ENCODE measurements at places on chromosomes 4 and X.
A peak's percentile ranks its signal among the peaks of the same experiment; 100 is the strongest.

DNA sequence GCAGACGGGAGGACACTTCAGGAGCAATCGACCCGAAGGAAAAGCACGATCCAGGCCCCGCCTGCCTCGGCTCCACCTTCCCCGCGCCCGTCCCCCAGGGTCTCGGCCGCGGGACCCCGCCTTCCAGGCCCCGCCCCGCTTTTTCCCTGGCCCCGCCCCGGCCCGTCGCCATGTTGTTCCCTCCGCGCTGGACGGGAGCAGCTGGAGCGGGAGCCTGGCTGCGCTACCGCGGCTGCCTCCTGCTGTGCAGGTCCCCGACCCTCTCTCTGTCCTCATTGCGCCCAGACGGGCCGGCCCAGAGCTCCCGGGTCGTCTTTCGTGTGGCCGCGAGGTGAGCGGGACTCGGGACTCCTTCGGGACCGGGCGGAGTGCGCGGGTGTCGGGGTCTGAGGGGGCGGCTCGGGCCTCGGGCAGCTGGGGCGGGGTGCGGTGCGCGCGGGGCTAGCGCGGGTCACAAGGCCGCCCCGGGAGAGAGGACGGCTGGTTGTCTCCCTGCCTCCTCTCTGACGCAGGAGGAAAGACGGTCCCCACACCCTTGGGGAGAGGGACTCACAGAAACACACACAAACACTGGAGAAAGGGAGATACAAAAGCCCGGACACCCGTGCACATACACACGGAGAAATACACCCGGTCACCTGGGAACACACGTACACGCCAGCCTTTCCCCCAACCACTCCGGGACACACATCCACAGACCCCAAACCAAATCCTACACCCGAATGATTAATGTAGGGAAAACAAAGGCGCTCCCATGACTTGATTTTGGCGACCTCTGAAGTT is at the start of gene RAB9A:
Gene RAB9A, plus strand, starts transcription at position 171 of the 783 bp plus-strand sequence. CDS start 19,619 bp downstream, outside the sequence.
- H3K27me3 ChIP-seq = no peaks in the 10 kb centered on the region
- peak within 1 kb of the TSS; percentile 92 for H3K27ac ChIP-seq
- peak; percentile 77 for DNase-seq
- peaks cover 18% of the 10 kb centered on the region for H3K4me1 ChIP-seq

- H3K4me1 ChIP-seq = no peaks in the 10 kb centered on the region
- no peaks in the 10 kb centered on the region for H3K36me3 ChIP-seq
- no peaks in the 10 kb centered on the region for H3K27me3 ChIP-seq
- no peak for DNase-seq
- H3K4me3 ChIP-seq = no peak overlapping the region
These were observed 156.6 kb upstream of the CASK start for GRCh38 chrX:42079968-42080367.

DNA sequence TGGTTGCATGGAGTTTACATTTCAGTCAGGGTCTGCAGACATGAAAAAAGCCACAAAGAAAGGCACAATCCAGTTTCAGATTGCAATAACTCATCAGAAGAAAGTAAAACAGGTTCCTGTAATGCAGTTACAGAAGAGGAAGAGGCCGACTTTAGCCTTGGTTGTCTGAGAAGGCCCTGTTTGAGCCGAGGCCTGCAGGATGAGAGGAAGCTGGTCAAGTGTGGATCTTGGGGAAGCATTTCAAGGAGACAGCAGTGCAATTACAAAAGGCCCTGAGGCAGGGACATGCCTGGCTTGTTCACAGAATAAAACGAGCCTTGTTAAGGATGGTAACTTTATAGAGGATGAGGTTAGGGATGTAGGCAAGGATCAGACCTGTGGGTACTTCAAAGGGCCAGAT is 62.4 kb downstream of the AFF2 start:
- H3K27me3 ChIP-seq = no peaks in the 10 kb centered on the region
- DNase-seq = no peak
- H3K36me3 ChIP-seq = no peaks in the 10 kb centered on the region
- no peak overlapping the region for H3K27ac ChIP-seq
- no peak overlapping the region for H3K4me3 ChIP-seq

DNA sequence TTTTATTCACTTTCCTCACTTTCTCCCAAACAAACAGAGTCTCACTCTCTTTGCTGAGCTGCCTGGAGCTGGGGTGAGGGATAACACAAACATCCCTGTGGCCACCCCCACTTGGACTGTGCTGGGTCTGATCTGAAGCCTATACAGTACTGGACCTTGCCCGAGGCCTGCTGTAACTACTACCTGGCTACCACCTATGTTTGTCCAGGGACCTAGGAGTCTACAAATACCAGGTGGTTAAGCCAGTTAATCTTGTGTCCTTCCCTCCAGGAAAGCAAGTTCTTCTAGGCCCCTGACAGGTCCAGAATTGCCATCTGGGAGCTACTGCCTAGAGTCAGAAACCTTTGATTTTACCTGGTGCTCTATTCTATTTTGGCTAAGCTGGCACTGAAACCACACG is 87.3 kb downstream of the RTL3 start:
- H3K4me1 ChIP-seq = no peaks in the 10 kb centered on the region
- H3K4me3 ChIP-seq = no peak overlapping the region
- no peaks in the 10 kb centered on the region for H3K27me3 ChIP-seq
- no peak overlapping the region for H3K27ac ChIP-seq

DNA sequence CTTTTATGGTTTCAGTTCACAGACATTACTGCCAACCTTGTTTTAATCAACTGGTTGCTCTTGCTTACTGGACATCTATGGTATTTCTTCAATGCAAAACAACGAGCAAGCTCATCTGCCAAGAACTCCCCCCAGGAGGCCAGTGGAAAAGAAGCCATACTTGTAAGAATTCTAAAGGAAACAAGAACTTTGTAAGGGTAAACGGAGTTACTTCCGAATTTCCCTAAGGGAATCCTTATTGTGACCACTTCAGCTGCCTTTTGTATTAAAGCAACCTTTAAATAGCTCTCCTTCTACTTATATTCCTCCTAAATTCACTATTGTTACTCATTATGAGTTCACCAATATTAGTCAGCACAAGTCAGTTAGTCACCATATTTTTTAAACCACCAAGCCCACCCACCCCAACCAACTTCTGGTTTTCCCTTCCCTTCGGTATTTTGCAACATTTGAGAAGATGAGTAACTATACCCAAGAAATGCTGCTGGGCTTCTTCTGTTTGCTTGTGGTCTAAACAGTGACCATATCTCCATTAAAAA is 602.8 kb upstream of the DIPK2B start:
- H3K36me3 ChIP-seq = no peaks in the 10 kb centered on the region
- H3K27ac ChIP-seq = no peak overlapping the region
- H3K4me1 ChIP-seq = no peaks in the 10 kb centered on the region
- H3K4me3 ChIP-seq = no peak overlapping the region
- DNase-seq = no peak

- H3K4me3 ChIP-seq = no peak overlapping the region
- H3K36me3 ChIP-seq = no peaks in the 10 kb centered on the region
- no peak overlapping the region for H3K27ac ChIP-seq
- no peaks in the 10 kb centered on the region for H3K4me1 ChIP-seq
These were observed 111.1 kb downstream of the CFAP299 start for GRCh38 chr4:80446664-80447063.

DNA sequence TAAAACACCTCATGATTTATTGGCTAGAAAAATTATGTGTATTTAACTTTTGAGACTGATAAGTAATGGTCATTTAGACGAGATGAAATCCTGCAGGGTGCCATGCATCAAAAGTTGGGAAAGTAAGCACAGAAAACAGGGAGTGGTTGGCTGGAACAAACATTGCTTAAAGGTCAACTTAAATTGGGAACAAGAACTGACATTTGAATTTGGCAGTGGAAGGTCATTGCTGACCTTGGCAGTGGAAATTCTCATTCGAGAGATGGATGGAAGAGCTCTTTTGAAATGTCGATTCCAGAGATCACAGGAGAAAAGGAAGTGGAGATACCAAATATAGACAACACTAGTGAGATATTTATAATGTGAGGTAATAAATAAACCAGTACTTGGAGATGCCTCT is 572.8 kb downstream of the TRAM1L1 start:
- H3K36me3 ChIP-seq = no peaks in the 10 kb centered on the region
- DNase-seq = no peak
- no peaks in the 10 kb centered on the region for H3K27me3 ChIP-seq
- no peak overlapping the region for H3K4me3 ChIP-seq
- H3K4me1 ChIP-seq = no peaks in the 10 kb centered on the region

GRCh38 chrX:11458170-11458569 is 165.0 kb downstream of the AMELX start:
- no peak overlapping the region for H3K4me3 ChIP-seq
- H3K27me3 ChIP-seq = no peaks in the 10 kb centered on the region
- DNase-seq = no peak
- no peak overlapping the region for H3K27ac ChIP-seq
- H3K4me1 ChIP-seq = no peaks in the 10 kb centered on the region
- no peaks in the 10 kb centered on the region for H3K36me3 ChIP-seq

- H3K4me1 ChIP-seq = no peaks in the 10 kb centered on the region
- H3K4me3 ChIP-seq = peak overlapping the region; percentile 68
- H3K36me3 ChIP-seq = no peaks in the 10 kb centered on the region
These were observed 898 bp downstream of the UBQLN2 start for GRCh38 chrX:56564164-56564885.

DNA sequence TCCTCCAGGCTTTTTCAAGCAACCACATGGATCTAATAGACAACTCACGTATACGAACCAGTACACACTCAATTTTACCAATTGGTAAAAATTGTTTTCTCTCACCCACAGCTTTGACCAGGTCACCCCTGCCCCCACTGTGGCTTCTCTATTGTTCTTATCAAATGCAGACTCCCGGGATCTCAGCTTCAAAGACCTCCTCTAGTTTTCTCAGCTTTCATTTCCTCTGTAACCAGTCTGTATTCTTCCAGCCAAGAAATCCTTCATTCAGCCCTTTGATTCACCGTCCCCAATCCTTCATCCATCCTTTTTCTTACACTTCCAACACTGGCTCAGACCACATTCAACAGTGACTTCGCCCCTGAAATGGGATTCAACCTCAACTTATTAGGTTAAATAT is 120.7 kb downstream of the CORIN start:
- H3K27me3 ChIP-seq = no peaks in the 10 kb centered on the region
- H3K27ac ChIP-seq = no peak overlapping the region
- H3K4me1 ChIP-seq = no peaks in the 10 kb centered on the region

- no peak overlapping the region for H3K27ac ChIP-seq
- no peaks in the 10 kb centered on the region for H3K27me3 ChIP-seq
- H3K4me3 ChIP-seq = no peak overlapping the region
- no peaks in the 10 kb centered on the region for H3K36me3 ChIP-seq
These were observed 44.8 kb downstream of the GSTCD start for GRCh38 chr4:105753361-105753760.

DNA sequence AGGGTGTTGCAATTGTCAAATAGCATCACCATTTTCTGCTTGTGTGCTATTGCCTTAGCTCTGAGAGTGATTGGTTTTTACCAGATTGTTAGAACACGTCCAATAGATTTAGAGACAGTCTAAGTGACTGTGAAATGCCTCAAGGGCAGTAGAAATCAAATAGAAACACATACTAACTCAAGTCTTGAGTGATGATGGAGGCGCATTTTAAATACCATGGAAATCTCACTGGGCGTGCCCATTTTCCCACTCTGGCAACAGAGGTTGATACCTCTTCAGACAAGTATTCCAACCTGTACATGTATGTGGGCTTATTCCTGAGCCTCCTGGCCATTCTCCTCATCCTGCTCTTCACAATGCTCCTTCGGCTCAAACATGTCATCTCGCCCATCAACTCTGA is 7.2 kb downstream of the SERTM2 start:
- no peaks in the 10 kb centered on the region for H3K27me3 ChIP-seq
- no peak overlapping the region for H3K4me3 ChIP-seq
- DNase-seq = no peak

DNA sequence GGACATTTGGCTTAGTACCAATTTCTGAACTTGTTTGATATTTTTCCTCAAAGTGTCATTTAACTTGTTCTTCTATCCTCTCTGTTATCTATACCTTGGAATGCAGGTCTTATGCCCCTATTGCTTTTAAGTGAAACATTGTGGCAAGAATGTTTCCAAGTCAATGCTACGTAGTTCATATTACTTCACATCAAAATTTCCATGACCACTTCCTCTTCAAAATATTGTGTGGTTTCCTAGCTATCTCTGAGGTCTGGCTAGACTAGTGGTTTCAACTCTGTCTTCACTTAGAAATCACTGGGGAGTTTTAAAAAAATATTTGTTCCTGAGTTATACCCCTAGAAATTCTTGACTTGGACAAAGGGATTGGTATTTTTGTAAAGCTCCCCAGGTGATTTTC is 20.2 kb upstream of the RASGEF1B start:
- no peak overlapping the region for H3K27ac ChIP-seq
- H3K4me3 ChIP-seq = no peak overlapping the region
- H3K27me3 ChIP-seq = no peaks in the 10 kb centered on the region
- no peaks in the 10 kb centered on the region for H3K4me1 ChIP-seq

DNA sequence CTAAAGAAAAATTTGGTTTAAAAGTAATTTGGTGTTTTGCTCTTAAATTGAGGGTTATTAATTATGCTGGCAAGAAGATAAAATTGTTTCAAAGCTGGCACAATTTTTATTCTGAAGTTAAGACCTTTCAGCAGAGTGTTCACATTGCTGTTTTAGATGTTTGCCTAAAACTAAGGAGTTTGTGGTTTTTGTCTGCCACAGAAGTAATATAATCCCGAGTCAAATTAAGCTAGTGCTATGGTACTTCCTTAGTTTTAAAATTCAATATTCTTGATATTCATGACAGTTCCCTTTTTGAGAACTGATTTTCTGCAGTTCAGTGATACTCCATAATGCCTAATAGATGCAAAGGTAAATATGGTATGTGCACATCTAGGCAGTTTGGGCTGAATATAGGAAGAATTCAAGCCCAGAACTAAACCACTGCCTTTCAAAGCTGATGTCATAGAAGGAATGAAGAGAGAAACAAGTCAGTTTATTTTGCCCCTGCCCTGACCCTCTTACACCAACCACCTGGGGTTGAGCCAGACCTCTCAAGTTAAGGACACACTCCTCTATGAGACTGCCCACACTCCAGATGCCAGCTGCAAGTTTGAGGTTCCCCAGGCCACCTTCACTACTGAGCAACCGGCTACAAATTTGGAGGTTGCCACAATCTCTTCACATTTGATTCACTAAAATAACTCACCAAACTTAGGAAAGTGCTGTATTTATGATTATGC is 32.1 kb upstream of the VEGFC start:
- H3K27ac ChIP-seq = no peak overlapping the region
- H3K27me3 ChIP-seq = no peaks in the 10 kb centered on the region
- no peak overlapping the region for H3K4me3 ChIP-seq
- H3K4me1 ChIP-seq = no peaks in the 10 kb centered on the region
- H3K36me3 ChIP-seq = no peaks in the 10 kb centered on the region
- DNase-seq = no peak

DNA sequence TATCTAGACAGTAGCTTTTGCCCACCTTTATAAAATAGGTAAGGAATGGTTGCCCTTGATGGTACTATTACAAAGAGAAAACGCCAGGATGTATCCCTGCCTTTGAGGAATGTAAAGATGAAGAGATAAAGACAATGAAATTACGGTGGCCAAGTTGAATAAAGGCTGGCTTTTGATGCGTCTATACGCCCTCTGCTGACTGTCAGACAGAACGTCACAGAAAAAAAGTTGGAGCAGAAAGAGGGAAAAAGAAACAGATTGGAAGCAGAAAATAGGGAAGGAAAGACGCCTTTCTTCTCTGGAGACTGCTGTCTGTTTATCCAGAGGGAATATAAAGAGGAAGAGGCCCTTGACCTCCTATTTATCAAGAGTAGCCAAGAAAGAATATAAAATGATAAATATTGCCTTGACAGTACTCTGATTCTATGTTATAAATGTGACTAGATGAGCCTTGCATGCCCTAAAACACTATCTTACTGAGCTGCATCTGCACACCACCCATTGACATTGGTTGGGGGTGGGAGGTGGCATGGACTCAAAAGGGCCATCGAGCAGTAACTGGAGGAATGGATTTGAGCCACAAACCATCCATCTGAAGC is 30.6 kb downstream of the PCDH19 start:
- no peak for DNase-seq
- H3K36me3 ChIP-seq = no peaks in the 10 kb centered on the region
- H3K27me3 ChIP-seq = no peaks in the 10 kb centered on the region
- no peak overlapping the region for H3K27ac ChIP-seq

Data from tibial nerve (tissue), 4 donors.